Omental fat pad (tissue), 4 donors: ENCODE measurements at places on chromosomes 7 and 10. TPM values are rescaled to one million over a fixed set of nuclear protein-coding genes. Genes with fewer than 3 reads are reported as not detected.

OR2A1 gene
- not detected for total RNA-seq

AGR2 gene
- total RNA-seq, result not detected

BZW2 gene
- total RNA-seq, result 59.4 TPM

STEAP1B gene
- total RNA-seq, result 4.4 TPM
